ENCODE measurements at places on chromosomes 11 and 22.
A peak's percentile ranks its signal among the peaks of the same experiment; 100 is the strongest.

DNA sequence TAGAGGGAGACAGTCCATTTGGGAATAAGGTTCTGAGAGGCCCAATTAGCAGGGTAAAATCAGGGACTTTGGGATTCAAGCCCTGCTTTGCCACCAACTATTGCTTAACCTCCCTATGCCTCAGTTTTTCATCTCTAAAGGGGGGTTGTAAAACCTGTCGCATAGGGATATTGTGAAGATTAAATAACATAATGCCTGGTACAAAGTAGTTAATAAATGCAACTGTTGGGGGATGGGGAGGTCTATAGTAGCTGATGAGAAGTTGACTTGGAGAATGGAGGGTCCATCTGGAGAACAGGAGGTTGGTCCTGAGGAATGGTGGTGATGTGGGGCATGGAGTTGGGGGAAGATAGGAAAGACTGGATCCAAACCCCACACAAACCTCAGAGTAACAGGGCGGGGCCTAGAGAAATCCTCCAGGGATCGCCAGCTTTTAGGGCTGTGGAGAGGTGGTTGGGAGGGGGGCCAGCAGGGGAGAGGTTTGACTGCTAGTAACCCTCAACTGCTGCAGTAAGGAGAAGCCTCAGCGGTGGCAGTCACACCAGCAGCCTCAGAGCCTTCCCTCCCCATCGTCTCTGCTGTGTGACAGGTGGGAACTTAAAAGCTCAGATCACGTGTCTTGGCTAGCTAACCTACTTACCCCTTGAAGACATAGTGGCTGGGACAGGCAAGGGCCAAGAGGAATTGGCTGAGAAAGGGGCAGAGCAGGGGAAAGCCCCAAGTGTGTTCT lies 1.1 kb upstream of the ABCG4 start:
- DNase-seq: no peak

DNA sequence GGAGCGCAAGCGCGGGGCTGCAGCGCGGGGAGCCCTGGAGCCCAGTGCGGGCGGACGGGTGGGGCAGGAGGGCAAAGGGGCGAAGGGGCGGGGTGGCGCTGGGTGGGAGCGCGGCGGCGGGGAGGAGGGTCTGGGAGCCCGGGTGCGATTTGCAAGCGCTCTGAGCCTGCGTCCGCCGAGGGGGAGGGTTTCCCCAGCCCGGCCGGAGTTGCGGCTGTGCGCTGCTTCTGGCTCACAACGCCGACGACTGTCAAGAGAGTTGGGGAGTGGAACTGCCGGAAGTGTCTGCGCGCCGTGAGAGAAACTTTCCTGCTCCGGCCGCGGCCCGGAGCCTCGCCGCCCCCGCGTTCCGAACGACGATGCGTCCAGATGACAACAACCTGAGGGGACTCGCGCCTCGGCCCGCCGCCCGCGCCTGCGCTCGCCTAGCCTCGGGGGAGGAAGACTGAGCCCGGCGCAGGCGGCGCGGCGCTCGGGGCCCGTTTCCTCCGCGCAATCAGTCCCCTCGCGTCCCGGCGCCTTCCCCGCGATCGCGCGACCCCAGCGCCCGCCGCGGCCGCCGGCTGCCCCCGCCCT lies at the start of gene ARHGAP42:
Gene ARHGAP42, plus strand, starts transcription at position 235 of the 576 bp plus-strand sequence. CDS start 391 bp downstream, outside the sequence.
- DNase-seq: peak; percentile 62

- DNase-seq: no peak
These were observed 324.2 kb downstream of the MIAT start for GRCh38 chr22:26981541-26981940.

GRCh38 chr22:25718135-25718840 lies 23.7 kb upstream of the MYO18B start:
- no peak for DNase-seq

- DNase-seq: no peak
These were observed 62.6 kb downstream of the PPP2R1B start for GRCh38 chr11:111703576-111703975.

GRCh38 chr11:61340979-61341378 lies 8.0 kb downstream of the TKFC start:
- DNase-seq: no peak

DNA sequence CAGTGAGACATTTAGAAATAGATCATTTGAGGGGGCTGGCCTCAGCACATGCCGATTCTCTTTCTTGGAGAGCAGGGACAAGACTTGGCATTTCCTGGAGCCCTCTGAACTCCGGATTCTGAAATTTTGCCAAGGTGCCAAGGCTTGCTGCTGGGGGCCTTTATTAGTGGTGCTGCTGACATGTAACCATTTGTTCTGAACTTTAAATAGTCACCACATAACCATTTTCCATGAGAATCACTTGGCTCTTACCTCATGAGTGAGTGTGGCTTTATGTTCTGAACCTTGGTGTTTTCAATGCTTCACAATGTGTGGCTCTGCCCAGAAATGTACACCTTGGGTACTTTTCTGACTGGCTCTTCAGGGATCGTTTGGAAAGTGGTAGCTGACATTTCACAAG lies 33.3 kb downstream of the SYT13 start:
- no peak for DNase-seq

DNA sequence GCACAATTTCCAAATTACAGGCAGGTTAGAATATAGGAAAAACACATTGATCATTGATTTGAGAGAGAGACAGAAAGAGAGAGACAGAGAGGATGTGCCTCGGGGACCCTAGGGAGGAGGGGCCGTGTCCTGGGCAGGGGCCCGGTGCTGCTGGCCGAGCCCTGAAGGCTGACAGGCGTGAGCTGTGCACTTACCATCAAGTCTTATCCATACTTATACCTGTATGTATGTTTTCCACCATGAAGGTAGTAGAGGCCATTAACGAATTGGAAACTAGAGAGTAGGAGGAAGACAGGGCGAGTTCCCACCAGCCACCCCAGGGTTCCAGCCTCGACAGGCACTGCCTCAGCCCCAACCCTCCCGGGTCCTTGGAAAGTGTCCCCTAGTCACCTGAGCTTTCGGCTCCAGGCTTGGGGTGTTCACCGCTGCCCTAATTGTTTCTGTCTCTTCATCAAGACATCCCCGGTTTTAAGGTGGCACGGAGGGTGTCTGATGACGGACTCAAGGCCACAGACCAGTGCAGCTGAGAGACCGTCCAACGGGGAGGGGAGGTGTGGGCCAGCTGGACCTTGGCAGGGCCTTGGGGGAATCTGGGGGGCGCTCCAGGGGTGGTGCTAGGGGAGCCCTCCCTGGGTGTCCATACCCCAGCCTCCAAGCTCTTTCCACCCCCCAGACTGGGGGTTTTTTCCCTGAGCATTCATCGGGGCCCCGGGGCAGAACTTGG lies 431.3 kb downstream of the TBC1D22A start:
- DNase-seq: no peak

DNA sequence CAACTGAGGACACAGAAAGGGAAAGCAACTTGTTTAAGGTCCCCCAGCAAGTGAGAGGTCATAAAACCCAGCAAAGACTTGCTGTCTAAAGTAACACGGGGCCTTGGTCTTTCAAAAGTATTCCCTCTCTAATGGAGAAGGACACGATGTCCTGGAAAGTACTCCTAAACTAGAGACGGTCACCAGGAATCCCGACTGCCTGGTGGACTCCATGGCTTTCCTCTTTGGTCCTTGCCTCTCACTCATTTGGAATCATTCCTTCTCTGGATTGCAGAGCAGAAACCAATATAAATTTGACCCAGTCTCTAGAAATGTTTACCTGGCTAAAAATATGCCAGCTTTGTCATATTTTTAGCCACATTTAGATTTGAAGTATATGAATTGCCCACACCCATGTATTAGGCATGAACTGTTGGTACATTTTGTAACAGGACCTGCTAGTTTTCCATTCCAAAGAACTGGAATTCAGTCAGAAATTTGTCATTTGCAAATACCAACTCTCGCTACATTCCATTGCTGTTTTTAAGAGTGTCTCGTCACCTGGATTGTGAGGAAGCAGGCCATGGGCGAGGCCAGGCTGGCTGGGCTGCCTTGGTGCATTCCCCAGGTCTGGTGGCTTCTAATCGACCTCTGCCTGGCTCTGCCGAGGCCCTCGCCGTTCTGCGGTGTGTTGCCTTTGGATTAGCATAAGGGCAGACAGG lies 12.9 kb downstream of the NAV2 start:
- no peak for DNase-seq

DNA sequence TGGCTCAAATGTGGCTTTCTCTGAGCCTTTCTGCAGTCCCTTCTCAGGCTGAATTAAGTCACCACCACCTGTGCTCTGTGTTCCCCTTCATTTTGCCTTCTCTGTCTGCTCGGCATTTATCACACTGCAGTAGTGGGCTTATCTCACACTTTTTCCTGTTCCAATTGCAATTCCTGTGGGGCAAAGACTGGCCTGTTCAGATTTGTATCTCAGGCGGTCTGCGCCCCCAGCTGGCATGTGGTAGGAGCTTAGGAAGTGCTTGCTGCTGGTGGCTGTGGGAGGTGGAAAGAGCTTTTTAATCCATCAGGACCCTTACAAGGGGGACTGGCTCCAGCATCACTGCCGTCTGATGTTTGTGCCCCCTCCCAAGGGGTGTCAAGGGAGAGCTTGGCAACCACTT lies 21.2 kb downstream of the BMAL1 start:
- DNase-seq: no peak

- no peak for DNase-seq
These were observed 22.0 kb downstream of the ST14 start for GRCh38 chr11:130181295-130182272.

- DNase-seq: no peak
These were observed 49.9 kb downstream of the KIAA1671 start for GRCh38 chr22:25002241-25002985.

DNA sequence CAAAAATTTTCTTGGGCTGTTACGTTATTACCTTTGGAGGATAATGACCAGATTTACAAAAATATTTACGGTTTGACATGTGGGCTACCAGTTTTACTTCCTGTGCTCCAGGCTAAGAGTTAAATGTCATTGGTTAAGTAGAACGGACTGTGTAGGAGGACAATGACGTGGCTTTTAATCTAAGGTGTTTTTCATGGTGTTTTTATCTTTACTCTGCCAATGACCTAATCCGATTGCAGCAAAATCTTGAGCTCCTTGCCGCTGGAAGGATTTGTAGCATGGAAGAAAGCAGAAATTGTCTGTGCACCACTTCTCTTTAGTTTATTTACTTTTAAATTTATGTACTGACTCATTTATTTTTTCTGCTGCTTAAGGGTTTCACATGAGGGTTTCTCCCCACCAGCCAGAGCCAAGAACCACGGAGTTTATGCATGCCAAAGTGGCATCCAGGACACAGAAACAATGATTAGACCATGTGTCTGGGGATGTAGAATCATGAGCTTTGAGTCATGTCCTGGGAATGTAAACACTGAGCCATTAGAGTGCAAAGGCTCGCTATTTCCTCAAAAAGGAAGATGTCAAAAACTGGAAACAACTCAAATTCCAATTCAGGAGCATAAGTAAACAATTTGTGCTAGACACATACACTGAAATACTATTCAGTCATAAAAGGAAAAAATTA lies 1.9 kb upstream of the CARD16 start:
- DNase-seq: peak; percentile 67

DNA sequence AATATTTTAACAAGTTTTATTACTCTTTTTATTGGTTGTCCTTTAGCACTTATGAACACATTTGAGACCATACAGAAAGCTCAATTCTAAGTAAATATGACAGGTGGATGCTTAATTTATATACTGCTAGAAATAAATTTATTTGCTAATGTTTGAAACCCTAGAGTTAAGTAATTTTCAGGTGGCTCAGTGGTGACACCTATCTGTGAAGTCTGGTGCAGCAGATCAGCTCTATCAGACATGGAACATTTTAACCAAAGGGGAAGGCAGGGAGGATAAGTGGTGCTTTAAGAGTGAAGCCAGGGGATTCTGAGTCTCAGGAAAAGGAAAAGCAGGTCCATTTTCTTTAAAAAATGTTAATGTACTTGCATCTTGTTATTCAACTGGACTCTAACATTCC lies 175.8 kb downstream of the DSCAML1 start:
- DNase-seq: peak; percentile 15

DNA sequence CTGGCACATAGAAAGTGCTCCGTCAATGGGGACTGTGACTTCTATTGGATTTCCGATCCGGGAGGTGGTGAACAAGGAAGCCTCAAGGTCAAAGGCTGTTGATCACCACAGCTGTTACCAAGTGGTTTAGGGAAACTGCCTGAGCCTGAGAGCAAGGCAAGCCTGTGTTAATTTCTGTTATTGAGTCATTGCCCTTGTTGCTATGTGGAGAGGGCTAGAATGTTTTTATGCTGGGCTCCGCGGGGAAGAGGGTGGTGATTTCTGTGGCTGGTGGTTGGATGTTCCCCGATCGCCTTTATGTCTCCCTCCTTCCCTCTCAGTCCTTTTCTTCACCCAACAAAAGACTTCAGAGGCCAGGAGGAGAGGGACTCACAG lies 108.5 kb upstream of the ALX4 start:
- no peak for DNase-seq

GRCh38 chr11:65274735-65275682 lies 13.2 kb downstream of the POLA2 start:
- DNase-seq: peak; percentile 78

DNA sequence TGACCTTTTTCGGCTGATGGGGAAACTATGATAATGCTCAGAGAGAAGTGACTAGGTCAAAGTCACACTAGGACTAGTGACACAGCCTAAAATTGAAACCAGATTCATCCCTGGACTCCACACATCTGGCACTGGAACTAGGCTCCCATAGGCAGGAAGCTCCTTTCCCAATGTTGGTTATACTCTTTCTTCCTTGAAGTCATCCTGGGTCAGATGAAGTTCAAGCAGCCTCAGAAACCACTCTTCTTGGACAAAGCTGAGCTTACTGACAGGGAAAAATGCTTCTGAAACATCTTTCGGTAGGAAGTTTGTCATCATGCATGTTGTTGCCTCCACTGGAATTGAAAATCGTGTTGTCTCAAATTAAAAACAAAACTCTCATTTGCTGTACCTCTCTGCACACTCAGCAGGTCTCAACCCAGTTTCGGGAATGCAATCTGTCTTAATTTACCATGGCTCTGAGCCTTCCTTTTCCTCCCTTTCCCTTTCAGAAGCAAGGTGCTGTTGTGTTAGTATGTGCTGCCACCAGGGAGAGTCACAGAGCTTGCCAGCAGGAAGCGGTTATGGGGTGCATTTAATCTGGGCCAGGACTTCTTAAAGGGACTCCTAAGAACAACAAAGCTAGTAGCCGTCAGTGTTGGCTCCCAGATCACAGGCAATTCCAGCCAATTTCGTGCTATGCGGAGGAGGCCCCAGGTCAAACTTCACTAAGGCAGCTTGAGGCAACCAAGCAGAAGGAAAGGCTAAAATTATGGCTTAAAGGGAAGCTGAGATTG lies 384.8 kb downstream of the TENM4 start:
- DNase-seq: no peak

GRCh38 chr11:57567515-57568329 lies at the start of gene UBE2L6:
Gene UBE2L6, minus strand, starts transcription at chr11:57567672. Its CDS starts 61 bp downstream, at chr11:57567611.
- no peak for DNase-seq

- no peak for DNase-seq
These were observed 10.6 kb upstream of the ARAP1 start for GRCh38 chr11:72762641-72763304.

Measured in SK-MEL-5 (cell line).